ENCODE measurements at places on chromosomes 5 and 9.

DNA sequence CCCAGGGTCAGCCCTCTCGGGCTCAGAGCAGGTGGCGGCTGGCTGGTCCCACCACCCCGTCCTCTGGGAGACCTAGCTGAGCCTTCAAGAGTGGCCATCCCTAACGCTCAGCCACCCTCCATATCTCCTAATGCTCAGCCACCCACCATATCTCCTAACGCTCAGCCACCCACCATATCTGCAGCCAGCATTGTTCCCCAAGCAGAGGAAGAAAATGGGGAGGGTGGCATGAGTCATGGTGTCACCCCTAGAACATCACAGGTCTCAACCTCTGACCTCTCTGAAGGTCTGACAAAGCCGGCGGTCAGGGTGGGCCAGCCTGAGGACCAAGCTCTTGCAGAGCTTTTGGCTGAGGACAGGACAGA, 14.7 kb downstream of the LHX3 start:
- no peak for DNase-seq

- DNase-seq: no peak
Observed at GRCh38 chr5:173751266-173751600, 134.8 kb upstream of the BOD1 start.

DNA sequence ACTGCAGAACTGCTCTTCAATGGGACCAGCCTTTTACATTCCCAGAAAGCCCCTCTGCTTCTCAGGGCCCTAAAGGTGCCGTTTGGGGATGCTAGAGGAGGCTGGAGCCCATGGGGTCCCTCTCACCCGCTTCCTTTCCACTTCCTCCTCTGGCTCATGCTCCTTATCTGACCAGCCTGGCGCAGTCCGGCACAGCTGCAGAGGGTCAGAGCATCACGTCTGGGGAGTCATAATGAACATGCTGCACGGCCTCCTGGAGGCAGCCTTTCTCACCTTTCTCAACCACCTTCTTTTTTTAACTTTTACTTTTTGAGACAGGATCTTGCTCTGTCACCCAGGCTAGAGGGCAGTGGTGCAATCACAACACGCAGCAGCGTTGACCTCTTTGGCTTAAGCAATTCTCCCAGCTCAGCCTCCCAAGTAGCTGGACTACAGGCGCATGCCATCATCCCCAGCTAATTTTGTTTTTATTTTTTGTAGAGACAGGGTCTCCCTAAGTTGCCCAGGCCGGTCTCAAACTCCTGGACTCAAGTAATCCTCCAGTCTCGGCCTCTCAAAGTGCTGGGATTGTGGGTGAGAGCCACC, 15.1 kb upstream of the TCF7 start:
- no peak for DNase-seq

DNA sequence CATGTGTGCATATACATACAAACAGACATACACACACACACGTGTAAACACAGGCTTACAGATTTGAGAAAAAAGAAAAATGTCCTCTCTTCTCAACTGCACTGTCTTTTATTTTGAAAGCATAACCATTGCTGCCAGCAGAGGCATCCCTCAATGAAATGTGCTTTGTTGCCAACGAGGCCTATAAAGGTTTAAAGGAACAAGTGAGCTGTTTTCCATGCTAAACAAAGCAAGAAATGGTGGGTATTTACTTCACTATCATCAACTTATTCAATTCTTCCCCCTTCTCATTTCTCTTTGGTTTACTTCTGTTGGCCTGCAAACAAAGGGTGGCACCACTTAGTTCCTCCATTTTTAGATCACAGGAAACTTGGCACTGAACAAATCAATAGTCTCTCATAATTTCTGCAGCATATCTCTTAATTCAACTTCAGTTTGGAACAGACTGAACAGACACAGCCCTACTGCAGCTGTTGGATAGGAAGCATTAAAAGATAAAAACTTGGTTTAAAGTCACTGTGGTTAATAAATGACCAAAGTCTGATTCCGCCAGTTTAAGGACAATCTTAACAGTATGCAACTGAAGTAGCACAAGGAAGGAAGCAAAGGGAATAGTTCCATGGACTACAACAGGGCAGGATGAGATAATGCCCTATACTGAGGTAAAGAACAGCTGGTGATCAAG, 21.7 kb downstream of the TTC33 start:
- DNase-seq: no peak

DNA sequence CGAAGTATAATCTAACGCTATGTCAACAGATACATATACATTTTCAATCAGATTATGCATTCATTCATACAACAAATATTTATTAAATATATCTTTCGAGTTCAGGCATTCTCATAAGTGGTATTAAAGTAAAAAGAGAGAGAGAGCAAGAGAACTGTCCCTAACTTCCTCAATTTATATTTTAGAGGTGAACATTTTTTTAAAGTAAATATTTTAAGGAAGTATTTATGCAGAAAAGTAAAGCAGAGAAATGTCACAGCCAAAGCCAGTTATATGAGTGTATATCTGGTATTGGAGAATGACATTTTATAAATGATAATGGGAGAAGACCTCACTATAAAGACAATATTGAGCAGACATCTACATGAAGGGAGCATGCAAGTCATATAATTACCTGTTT, 667.3 kb upstream of the CDH9 start:
- DNase-seq: no peak

Measured in hypothalamus (tissue), 51 donors.